B cell (primary cell): ENCODE measurements at places on chromosomes 6 and 20.

DNA sequence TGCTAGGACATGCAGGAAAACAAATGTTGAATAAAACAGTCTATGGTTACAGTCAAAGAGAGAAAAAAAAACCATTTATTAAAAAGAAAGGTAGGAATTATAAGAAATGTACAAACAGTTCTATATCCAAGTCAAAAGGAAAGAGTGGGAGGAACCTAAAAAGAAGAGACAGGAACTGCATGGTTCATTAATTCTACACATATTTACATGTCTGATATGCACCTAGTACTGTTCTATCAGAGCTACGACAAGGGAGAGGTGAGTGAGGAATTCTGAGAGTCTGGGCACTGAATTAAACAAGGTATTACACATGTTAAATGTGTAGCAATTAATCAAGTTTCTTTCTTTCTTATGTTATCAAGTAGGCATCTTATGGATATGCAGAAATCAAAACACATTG, 41.9 kb downstream of the SYCP2 start:
- H3K4me3 ChIP-seq: no peak overlapping the region
- peak; percentile 6 for DNase-seq
- no peaks in the 10 kb centered on the region for H3K27me3 ChIP-seq
- no peaks in the 10 kb centered on the region for H3K36me3 ChIP-seq
- no peak overlapping the region for H3K27ac ChIP-seq

DNA sequence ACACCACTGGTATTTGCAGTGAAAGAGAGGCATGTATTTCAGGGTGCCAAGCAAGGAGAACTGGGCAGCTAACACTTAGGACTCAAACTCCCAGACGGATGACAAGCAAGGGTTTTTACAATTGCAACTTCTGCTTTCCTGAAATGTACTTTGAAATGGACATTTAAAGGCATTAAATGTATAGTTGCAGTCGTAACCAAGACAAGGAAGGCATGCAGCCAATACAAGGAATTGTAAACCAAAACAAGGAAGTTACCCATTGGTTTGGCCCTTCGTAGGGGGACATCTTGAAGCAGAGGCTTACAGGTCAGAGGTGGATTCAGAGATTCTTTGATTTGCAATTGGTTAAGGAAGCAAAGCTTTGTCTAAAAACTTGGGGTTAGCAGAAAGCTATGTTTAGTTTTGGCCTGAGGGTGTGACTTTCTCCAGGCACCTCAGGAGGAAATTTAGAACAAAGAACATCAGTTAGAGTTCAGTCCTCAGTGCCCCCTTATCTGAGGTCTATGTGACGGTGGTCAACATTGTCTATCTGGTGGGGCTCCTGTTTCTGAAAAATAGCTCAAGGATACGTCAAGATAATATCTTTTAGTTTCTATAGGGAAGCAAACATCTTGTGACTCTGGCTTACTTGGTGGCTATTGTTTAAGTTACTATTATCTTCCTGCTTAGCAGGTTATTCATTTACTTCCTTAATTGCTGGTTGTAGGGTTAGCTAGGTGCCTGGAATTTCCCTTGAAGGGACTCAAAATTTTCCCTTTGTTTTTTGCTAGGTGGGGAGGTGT, 266.0 kb downstream of the CD83 start:
- peak; percentile 38 for DNase-seq
- peaks cover 48% of the 10 kb centered on the region for H3K4me1 ChIP-seq
- H3K4me3 ChIP-seq: no peak overlapping the region
- H3K27ac ChIP-seq: no peak overlapping the region

GRCh38 chr20:14921513-14921912, 584.1 kb upstream of the FLRT3 start:
- no peaks in the 10 kb centered on the region for H3K27me3 ChIP-seq
- H3K4me1 ChIP-seq: no peaks in the 10 kb centered on the region
- H3K27ac ChIP-seq: no peak overlapping the region
- DNase-seq: no peak

- H3K4me1 ChIP-seq: no peaks in the 10 kb centered on the region
- no peak for DNase-seq
- H3K27ac ChIP-seq: no peak overlapping the region
- H3K36me3 ChIP-seq: peaks cover 52% of the 10 kb centered on the region
These were observed 108.9 kb upstream of the EMILIN3 start for GRCh38 chr20:41475503-41475902.

- H3K36me3 ChIP-seq: peaks cover 74% of the 10 kb centered on the region
- H3K27me3 ChIP-seq: no peaks in the 10 kb centered on the region
- no peak for DNase-seq
These were observed 52.6 kb upstream of the SYNJ2 start for GRCh38 chr6:157929076-157929475.

DNA sequence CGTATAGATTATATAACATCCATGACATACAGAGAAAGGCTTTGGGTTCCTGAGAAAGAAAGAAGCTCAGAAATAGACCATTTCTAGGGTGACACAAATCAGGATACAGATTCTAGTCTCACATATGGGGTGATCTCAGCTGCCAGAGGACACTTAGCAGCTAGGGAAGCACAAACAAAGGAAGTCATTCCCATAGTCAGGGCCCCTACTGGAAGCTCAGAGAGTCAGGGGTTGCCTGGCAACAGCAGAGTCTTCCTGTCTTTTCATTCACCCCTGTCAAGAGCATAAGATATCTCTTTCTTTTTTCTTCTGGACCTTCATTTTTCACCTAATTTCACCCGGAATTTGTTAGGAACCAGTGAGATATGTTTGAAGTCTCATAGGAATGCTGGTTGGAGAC, 81.9 kb upstream of the IYD start:
- H3K4me1 ChIP-seq: no peaks in the 10 kb centered on the region
- peaks cover 16% of the 10 kb centered on the region for H3K27me3 ChIP-seq
- no peak overlapping the region for H3K4me3 ChIP-seq
- H3K36me3 ChIP-seq: no peaks in the 10 kb centered on the region
- no peak overlapping the region for H3K27ac ChIP-seq

DNA sequence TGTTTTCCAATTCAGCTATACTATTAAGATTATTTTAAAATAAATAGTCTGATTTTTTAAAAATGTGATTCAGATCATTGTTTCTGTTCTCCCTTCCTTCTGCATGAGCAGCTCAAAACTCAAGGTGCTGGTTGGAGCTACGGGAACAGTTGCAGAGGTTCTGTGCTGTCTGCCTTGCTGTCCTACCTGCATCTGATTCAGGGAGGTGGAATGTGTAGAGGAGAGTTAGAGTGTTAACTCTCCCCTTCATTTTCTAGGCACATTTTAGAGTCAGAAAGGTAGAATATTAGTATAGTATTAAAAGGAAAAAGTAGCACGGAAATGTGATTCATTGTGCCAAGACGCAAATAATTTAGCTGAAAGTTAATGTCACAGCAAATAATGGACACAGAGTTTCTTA, 188.1 kb upstream of the SLC35B3 start:
- H3K27me3 ChIP-seq: no peaks in the 10 kb centered on the region
- H3K4me1 ChIP-seq: no peaks in the 10 kb centered on the region
- no peaks in the 10 kb centered on the region for H3K36me3 ChIP-seq
- no peak overlapping the region for H3K27ac ChIP-seq

DNA sequence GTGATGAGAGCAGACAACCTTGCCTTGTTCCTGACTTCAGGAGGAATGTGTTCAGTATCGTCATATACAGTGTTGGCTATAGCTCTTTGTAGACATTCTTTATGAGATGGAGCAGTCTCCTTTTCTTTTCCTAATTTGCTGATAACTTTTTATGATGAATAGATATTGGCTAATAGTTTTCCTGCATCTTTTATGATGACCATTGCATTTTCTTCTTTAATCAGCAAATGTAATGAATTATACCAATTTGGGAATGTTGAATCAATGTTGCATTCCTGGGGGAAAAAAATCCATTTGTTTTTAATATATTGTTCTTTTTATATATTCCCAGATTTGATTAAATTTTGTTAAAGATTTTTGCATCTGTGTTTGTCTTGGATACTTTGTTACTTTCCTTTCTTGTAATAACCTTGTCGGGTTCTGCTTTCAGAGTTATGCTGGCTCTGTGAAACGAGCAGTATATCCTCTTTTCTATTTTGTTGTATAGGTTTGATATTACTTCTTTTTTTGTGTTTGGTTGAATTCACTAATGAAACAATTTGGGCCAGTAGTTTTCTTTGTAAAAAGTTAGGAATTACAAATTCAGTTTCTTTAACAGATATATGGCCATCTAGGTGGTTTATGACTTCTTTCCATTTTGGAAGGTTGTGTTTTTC, 23.9 kb downstream of the KDM1B start:
- no peak for DNase-seq
- H3K27me3 ChIP-seq: no peaks in the 10 kb centered on the region
- peaks cover 16% of the 10 kb centered on the region for H3K4me1 ChIP-seq
- no peak overlapping the region for H3K27ac ChIP-seq
- no peak overlapping the region for H3K4me3 ChIP-seq

DNA sequence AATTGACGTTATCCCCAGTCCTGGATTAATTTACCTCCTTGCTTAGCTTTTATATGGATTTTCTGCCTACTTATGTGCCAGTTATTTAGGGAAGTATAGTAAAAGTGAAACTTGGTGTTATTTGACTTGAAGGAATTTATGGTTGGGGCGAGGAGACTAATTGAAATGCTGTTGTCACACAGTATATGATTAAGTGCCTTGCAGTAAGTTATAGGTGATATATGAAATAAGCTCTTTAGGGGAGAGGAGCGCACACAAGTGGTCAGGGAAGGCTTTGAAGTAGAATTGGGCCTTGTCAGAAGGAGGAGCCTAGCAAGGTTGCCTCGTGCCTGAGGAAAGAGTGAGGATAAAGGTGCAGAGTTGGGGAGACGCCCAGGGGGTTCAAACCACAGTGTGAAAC, 20.5 kb downstream of the NCOA7 start:
- no peaks in the 10 kb centered on the region for H3K36me3 ChIP-seq
- peaks cover 65% of the 10 kb centered on the region for H3K4me1 ChIP-seq
- no peak overlapping the region for H3K4me3 ChIP-seq
- no peak overlapping the region for H3K27ac ChIP-seq
- H3K27me3 ChIP-seq: no peaks in the 10 kb centered on the region
- DNase-seq: no peak

DNA sequence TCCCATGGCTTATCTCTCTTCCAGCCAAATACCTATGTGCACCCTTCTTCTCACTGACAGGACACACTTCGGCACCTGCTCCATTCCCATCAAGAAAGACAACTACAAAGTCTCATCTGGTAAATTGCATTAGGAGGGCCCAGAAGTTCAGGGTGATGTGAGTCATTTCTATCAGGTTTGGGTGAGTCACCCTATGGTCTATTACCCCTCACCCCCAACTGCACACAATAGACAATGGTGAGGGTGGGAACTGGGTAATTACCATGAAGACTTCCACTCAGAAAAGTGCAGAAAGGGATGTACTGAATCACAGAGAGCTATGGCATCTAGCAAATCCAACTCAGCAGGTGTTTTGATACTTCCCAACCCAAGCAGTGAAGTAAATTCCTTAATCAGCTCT, 54.8 kb downstream of the OPN5 start:
- no peak overlapping the region for H3K4me3 ChIP-seq
- no peak for DNase-seq
- H3K4me1 ChIP-seq: no peaks in the 10 kb centered on the region
- no peaks in the 10 kb centered on the region for H3K36me3 ChIP-seq

DNA sequence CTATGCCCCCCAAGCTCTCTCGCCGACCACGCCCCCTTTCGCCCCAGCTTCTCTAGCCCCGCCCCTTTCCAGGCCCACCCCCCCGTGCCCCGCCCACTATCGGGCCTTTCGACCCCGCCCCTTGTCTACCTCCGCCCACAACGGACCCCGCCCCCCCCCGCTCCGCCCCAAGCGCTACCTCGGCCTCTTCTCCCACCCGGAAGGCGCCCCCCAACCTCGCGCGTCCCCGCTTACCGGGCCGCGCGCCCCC, 200 bp downstream of the ZBTB22 start:
- H3K36me3 ChIP-seq: peaks cover 3% of the 10 kb centered on the region
- H3K4me1 ChIP-seq: peaks cover 68% of the 10 kb centered on the region
- DNase-seq: no peak
- no peaks in the 10 kb centered on the region for H3K27me3 ChIP-seq
- peak overlapping the region; percentile 51 for H3K27ac ChIP-seq

GRCh38 chr6:21438986-21439352, 154.6 kb upstream of the SOX4 start:
- no peaks in the 10 kb centered on the region for H3K36me3 ChIP-seq
- peaks cover 18% of the 10 kb centered on the region for H3K4me1 ChIP-seq
- no peaks in the 10 kb centered on the region for H3K27me3 ChIP-seq
- no peak overlapping the region for H3K27ac ChIP-seq
- DNase-seq: peak; percentile 30
- no peak overlapping the region for H3K4me3 ChIP-seq

GRCh38 chr20:25085756-25086495, 4.0 kb upstream of the VSX1 start:
- no peaks in the 10 kb centered on the region for H3K36me3 ChIP-seq
- no peak overlapping the region for H3K27ac ChIP-seq
- peaks cover 26% of the 10 kb centered on the region for H3K4me1 ChIP-seq
- DNase-seq: no peak
- H3K27me3 ChIP-seq: peaks cover 43% of the 10 kb centered on the region

DNA sequence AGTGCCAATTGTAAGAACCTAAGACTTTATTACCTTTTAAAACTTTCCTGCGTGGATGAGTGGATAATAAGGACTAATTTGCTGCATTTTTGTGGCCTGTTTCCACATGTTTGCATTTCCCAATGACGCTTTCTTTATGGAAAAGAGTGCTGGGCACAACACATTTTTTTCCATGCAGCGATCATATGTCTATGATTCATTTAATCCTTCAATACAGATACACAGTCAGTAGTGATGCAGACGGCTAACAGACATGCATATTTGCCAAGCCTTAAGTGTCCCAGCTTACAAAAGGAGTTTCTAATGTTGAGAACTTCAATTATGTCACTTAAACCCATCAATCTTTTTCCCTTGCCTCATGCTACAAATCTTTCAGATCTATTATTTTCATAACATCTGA, 239.8 kb upstream of the PREP start:
- H3K36me3 ChIP-seq: no peaks in the 10 kb centered on the region
- no peak for DNase-seq
- no peak overlapping the region for H3K4me3 ChIP-seq
- H3K27me3 ChIP-seq: no peaks in the 10 kb centered on the region
- no peaks in the 10 kb centered on the region for H3K4me1 ChIP-seq

GRCh38 chr20:36010076-36010475, 41.7 kb downstream of the CNBD2 start:
- H3K36me3 ChIP-seq: no peaks in the 10 kb centered on the region
- H3K27ac ChIP-seq: no peak overlapping the region
- no peaks in the 10 kb centered on the region for H3K4me1 ChIP-seq
- no peaks in the 10 kb centered on the region for H3K27me3 ChIP-seq

- no peak overlapping the region for H3K4me3 ChIP-seq
- H3K27ac ChIP-seq: no peak overlapping the region
- H3K36me3 ChIP-seq: no peaks in the 10 kb centered on the region
- H3K4me1 ChIP-seq: no peaks in the 10 kb centered on the region
- H3K27me3 ChIP-seq: no peaks in the 10 kb centered on the region
These were observed 646.6 kb upstream of the HS3ST5 start for GRCh38 chr6:114989279-114989964.
